ENCODE measurements at places on chromosomes 4 and X.

DNA sequence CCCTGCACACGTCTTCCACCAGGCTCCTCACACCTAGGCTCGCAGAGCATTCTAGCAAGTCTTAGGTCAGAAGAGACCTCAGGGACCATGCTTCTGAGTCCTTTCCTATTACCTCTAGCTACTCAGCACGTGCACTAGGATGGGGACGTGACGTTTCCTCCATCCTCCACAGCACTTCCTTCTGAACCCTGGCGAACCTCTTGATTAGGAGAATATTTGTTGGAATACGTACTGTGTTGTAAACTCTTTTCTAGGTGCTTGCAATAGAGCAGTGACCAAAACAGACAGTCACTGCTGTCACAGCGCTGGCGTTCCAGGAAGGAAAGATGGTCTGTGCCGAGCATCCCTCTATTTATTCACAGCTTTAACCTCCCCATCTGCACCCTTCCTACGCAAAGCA, 12.9 kb upstream of the TENM3 start:
- no peak for DNase-seq

GRCh38 chrX:72100824-72101351, 30.8 kb downstream of the RTL5 start:
- DNase-seq = no peak

GRCh38 chr4:153450544-153450917, 15.6 kb upstream of the TMEM131L start:
- DNase-seq = no peak

DNA sequence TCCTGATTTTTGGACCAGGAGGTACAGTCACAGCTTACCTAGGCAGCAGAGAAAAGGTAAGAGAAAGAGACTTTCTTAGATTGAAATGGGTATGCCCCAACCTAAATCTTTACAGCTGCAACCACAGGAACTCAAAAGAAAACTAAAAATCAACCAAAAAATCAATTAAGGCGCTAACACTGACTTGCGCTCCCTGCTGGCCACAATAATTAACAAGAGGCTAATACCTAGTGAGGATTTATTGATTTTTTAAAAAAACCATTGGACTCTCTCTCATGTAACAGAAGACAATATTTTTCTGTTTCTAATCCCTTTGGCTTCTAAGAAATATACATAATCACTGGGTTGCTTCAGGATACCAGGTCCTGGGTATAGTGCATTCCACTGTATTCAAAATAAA, 153.9 kb upstream of the TENM3 start:
- DNase-seq = no peak

GRCh38 chrX:45322820-45323219, 122.1 kb upstream of the DIPK2B start:
- DNase-seq = no peak

DNA sequence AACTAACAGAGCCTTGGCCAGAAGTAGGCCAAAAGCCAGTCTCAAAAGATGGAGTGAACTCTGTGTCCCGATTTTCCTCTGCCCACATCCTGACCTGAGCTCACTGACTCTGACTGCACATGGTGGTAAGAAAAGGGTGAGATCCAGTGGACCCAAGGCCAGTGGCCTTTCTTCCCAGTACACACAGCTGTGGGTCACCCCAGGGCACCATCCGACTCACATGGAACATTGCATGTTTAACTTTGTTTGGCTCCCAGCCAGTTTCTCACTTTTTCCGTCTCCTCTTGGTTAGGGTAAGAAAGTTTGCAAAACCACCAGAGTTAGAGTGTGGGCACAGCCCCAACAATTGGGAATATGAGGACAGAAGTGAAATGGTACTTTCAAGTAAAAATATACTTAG, 69.8 kb downstream of the GAB1 start:
- DNase-seq = peak; percentile 69

DNA sequence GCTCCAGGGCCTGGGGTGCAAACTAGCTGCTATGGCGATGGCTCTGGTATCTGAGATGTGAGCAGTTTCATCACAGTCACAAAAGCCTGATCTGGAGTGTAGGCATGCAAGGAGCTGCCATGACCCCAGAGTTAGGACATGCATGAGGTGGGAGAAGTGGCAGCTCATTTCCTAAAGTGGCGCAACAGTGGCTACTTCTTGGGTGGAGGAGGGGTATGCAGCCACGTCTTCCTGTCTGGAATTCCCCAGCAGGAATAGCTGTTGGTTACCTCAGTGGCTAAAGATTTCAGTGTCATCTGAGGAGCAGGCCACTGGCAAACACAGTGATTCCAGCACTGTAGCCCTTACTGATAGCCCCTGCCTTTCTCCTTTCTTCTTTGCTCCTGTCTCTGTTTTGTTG, 1382.5 kb downstream of the C4orf33 start:
- no peak for DNase-seq

- no peak for DNase-seq
Observed at GRCh38 chr4:120821029-120821428, 101.5 kb downstream of the PRDM5 start.

GRCh38 chrX:35458142-35458541, 340.0 kb upstream of the MAGEB16 start:
- no peak for DNase-seq

GRCh38 chrX:150094996-150095395, 156.7 kb upstream of the EOLA2 start:
- no peak for DNase-seq

GRCh38 chrX:36431819-36432218, 512.3 kb downstream of the CFAP47 start:
- DNase-seq = no peak

DNA sequence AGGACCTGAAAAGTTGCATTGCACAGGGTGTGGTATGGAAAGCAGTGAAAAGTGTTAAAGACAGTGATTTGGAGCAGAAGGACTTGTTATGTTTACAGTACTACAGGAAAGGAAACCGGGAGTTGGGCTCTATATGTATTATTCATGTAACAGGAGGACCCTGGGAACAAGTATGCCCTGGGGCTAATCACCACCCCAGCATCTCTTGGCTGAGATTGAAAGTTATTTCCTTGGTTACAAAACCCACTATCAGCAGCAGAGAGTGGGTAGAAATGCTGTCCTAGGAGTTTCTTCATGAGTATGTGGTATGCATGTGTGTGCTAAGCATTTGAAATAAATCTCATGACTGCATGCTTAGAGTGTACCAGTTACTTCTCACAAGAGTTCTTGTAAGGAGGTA, 46.9 kb downstream of the STK32B start:
- no peak for DNase-seq

GRCh38 chrX:10741003-10741402, 120.6 kb upstream of the MID1 start:
- DNase-seq = no peak

GRCh38 chr4:39657465-39657864, 18.8 kb upstream of the SMIM14 start:
- no peak for DNase-seq

DNA sequence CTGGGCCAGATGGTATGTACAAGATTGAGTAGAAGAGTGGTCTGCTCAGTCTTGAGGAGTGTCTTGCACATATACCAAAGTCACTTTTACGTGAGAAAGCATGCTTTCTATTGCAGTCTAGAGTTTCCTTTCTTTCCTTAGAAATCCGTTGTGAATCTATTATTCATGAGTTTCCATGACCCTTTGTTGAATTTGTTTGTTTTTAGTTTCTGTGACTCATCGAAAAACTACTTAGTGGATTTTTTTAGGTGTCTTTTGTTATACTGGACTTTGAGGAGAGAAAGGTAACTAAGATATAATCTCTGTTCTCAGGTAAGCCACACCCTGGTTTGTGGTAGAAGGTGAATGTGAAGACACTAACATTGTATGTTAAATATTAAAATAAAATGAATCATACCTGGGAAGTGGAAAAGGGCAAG, 23.0 kb downstream of the GALNT7 start:
- no peak for DNase-seq

- DNase-seq = no peak
Observed at GRCh38 chr4:151472711-151473110, 63.7 kb downstream of the FHIP1A start.

DNA sequence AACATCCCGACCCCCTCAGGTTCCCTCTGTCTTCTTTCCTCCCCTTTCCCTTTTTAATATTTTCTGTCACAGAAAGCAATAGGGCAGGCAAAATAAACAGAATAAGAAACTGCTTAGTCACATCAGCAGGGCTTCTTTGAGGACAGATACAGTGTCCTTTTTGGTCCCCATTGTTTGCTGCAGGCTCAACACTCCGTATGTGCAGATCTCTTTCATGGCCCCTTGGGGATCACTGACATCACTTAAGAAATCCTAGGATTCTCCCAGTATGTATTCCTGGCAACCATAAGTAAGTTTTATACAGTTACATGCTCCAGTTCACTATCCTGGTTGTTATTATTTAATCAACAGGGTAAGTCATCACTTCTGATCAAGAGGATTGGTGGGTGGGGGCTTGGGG, 448.0 kb downstream of the NKX6-1 start:
- DNase-seq = no peak

GRCh38 chr4:121256887-121257466, 92.9 kb upstream of the TNIP3 start:
- no peak for DNase-seq

- DNase-seq = no peak
Observed at GRCh38 chrX:70554523-70554922, 109.9 kb downstream of the DLG3 start.

- no peak for DNase-seq
Observed at GRCh38 chr4:48068182-48068581, 51.6 kb downstream of the NIPAL1 start.

GRCh38 chrX:138945219-138945618, 233.7 kb upstream of the FGF13 start:
- DNase-seq = no peak

DNA sequence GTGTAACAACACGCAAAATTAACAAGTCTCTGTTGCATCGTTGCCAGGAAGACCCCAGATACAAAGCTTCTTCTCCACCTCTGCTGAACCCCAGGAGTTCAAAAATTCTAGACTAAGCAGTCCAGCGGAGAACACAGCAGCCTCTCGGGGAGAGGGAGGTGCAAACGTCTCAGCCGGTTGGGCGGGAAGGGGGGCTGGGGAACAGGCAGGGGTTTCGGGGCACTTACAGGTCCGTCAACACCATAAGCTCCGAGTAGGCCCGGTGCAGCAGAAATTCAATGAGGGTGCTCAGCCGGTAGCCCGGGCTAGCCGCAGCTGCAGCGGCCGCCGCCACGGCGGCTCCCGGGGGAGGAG, 394 bp downstream of the MED14 start:
- peak; percentile 58 for DNase-seq

GRCh38 chr4:2839060-2839459, 4.6 kb upstream of the ADD1 start:
- no peak for DNase-seq

GRCh38 chrX:72299891-72300630, 5.7 kb downstream of the CITED1 start:
- DNase-seq = no peak

DNA sequence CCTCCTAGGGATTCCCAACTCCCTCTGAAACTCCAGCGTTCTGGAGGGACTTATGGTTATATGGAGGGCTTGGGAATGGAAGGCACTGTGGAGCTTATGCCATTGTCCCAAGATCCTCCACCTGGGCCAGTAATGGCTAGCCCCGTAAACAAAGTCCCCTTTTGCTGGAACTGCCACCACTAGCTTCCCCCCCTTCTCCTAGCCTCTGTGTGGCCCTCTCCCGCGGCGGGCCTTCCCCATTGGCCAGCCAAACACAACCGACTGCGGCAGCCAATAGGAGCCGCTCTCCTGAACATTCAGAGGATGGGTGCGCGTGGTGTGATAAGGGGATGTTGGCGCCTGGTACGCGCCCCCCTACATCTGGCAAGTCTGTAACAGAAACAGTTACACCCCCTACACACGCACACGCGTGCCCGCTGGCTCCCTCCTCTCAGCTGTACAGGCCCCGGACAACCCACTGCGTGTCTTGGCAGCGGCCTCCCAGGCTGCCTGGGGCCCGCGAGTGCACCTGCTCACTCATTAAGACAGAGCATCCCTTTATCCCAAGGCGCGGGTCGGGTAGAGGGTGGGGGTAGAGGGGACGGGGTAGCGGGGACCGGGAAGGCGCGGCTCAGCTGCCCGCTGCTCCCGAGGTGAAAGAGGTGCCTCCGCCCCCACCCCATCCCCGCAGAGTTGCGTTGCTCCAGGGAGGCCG, 863 bp upstream of the RAB33A start:
- peak; percentile 35 for DNase-seq

DNA sequence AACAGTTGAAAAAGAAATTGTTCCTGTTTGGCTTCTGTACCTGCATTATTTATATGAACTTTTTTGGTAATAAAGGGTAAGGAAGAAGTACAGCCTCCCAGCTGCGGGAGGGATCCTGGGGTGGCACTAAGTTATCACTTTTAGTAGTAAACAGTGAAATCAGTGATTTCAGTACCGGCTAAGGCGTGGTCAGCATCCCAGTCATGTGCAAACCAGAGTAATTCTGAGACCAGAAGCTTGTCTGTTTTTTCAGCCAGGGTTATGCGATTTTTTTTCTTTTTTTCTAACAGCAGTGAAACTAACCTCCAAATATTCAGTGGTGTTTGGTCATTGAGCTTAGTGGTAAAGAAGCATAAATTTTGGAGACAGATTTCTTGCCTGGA, 3.3 kb downstream of the EGF start:
- DNase-seq = no peak

- no peak for DNase-seq
Observed at GRCh38 chr4:87632469-87632868, 17.6 kb upstream of the DMP1 start.

DNA sequence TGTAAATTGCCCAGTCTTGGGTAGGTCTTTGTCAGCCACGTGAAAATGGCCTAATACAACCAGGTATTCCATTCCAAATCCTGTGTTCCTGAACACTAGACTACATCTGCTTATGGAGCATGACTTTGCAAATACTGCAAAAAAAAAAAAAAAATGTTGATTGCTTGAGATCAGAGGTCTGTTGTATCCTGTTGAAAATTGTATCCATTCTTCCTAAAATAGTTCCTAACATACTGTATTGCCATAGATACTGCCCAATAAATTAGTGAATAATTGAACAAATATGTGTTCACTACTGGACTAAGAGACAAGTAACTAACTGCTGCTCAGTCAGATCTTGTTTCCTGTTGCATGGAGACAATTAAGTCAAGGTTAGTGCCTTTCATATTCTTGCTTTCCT, 164.3 kb upstream of the PABPC4L start:
- DNase-seq = no peak

DNA sequence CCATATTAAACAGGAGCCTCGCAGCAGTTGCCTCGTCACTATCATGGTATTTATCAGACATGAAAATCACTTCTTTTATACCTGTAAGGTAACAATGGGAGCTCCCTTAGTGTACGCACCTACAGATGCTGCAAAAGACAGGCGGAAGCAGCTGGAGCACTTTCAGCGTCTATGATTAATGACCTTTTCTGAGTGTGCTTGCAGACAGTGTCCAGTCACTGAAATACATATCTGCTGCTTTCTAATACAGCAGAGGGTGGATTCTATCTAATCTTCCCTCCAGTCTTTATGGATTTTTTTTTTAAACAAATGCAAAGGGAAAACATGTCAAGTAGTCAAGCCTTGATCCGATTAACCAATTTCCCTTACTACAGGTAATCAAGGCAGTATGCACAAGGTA, 24.1 kb downstream of the DCTD start:
- no peak for DNase-seq

- no peak for DNase-seq
Observed at GRCh38 chrX:136541294-136541693, 9.3 kb downstream of the VGLL1 start.
